ENCODE measurements at places on chromosomes 4 and X.

- no peak for DNase-seq
These were observed 69.0 kb downstream of the ATOH1 start for GRCh38 chr4:93897559-93897958.

DNA sequence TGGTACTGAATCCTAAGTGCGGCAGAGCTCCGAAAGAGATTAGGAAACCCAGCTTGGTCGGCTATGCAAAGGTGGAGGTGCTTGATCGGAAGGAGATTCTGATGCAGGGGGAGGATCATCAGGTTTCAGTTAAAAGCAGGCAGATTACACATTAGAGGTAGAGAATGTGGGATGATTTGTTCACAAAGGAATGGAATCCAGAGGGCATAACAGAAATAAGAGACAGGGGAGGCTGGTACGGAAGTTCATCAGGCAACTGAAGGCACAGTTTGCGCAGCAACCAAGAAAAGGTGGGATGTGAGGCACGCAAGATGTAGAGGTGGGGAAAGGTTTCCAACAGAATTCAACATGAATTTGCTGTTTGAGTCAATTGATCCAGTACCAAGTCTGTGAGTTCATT lies 424 bp upstream of the ZNF330 start:
- no peak for DNase-seq

GRCh38 chr4:156158747-156159146 lies 205.1 kb upstream of the CTSO start:
- no peak for DNase-seq

DNA sequence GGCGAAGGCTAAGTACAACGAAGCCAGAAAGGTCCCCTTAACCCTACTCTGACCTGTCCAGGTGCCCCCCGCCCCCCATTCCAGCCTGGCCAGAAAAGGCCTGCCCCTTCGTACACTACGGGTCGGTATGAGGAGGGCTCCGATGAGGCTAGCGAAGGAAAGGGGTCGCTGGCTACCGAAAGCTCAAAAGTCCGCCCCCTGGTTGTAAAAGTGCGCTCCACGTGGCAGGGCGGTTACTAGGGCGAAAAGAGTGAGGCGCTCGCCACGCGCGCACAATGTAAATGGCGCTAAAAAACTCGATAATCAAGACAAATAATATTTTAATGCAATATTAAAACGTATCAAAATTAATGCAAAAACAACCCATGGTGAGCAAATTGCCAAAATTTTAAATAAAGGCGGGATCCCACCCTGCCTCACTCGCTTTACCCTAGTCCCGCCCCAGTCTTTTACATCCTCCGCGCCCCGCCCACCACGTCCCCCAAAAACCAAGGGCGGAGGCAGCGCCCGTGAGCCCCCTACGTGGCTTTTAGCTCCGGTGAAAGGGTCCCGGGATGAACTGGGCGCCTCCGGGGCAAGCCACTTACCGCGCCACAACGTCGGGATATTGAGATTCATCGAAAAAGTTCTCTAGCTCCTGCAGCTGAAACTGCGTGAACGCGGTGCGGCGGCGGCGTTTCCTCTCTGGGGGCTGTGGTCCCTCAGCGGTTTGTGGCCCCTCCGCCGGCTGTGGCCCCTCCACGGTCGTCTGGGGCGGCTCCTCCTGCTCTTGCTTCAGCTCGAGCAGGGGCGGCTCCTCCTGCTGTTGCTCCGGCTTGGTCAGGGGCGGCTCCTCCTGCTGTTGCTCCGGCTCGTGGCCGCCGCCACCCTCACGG lies 929 bp downstream of the ESX1 start:
- DNase-seq, result no peak

DNA sequence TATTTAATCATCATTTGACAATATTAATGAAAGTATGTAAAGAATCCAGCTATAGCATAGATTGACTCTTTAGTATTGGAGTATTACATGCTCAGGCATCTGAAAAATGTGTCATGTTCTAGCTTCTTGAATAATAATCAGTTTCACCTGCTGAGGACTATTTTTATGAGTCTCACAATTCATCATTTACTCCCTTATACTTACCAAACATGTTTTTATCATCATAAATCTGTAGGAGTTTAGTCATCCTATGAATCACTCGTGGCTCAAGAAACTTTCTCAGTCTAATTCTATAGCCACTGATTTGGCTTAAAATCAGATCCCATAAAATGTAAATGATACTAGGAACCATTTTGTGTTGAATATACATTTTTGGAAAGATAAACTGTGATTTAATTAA lies 1616.1 kb downstream of the C4orf33 start:
- DNase-seq, result no peak

GRCh38 chr4:4541661-4542570 lies at the start of gene STX18:
STX18 (minus strand) TSS chr4:4542048; CDS start chr4:4541964, 84 bp downstream.
- DNase-seq, result peak; percentile 81

GRCh38 chr4:92789741-92790140 lies 486.0 kb downstream of the GRID2 start:
- DNase-seq, result no peak

GRCh38 chr4:159483782-159484741 lies 381.2 kb downstream of the RAPGEF2 start:
- DNase-seq, result no peak

GRCh38 chr4:185265942-185266341 lies 56.5 kb downstream of the SNX25 start:
- no peak for DNase-seq

GRCh38 chr4:91362125-91362524 lies 941.6 kb upstream of the GRID2 start:
- DNase-seq, result no peak
